ENCODE measurements at places on chromosomes 6 and 20.

DNA sequence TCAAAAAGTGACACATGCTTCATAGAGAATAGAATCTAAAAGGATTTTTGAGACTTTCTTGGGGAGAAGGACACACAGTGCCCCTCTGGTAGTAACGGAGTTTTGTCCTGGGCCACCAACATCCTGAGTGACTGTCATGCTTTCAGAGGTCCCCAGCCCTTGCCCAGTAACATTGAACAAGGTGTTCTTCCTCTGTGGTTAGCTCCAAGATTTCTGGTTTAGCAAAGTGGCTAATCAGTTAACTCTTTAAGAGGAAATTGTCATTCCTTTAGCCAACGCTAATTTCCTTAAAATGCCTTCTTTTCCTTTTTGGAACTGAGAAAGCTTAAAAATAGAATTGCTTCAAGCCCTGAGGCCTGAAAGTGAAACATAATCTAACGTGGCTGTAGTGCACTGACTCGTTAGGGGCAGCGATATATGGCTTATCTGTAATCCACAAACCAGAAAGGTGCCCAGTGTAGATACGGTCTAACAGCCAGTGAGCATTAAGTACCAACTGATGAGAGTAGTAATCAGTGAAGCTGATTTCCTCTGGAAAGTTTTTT, 7.8 kb downstream of the E2F3 start:
- DNase-seq: no peak

- no peak for DNase-seq
Observed at GRCh38 chr6:98831959-98832283, 2.5 kb upstream of the POU3F2 start.

- DNase-seq: no peak
Observed at GRCh38 chr6:80329496-80329895, 223.0 kb downstream of the BCKDHB start.

DNA sequence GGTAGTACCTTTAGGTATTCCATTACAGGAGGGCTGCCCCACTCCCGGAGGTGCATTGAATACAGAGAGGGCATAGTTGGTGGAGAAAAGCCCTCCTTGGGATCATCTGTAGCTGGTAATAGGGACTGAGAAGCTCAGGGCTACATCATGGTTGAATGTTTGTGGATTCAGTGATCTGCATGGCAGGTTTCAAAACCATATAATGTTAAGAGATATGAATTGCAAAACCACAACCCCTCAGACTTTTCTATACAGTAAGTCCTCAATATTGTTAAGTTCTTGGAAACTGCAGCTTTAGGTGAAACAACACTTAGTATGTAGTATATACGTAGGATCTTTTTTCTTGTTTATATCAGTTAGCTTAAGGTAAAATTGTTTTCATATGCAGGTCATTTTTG, 11.3 kb downstream of the TULP4 start:
- no peak for DNase-seq

GRCh38 chr20:1856424-1856823, 38.8 kb upstream of the SIRPA start:
- DNase-seq: no peak

DNA sequence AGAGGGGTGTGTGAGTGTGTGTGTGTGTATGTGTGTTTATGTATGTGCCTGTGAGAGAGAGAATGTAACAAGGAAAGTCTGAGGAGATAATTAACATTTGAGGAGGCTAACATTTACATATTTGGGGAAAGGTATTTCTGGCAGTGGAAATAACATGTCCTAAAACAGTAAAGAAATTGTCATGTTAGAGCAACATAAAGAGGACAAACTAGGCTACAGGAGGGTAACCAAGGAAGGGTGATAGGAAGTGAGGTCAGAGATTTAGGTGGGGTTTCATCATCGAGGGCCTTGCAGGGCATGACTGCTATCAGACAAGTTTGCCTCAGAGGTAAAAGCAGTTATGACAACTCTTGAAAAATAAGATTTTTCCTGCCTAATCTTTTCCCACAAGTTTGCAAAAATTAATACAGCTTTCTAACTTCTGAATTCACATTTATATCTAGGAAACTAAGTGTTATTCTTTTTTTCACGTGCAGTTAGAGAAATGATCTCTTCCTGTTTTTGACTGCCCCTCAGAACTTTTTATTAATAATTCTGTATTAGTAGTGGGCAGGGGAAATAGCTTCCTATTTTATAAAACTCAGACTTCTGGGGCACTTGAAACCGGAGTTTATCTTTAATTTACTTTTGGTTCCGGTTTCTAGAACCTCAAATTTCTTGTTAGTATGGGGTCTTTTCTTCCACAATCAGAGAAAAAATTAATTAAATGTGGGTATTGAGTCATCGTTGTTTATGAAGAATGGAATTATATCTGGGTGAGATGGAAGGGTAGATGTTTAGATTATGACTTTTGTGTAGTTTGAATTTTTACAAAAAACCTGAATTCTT, 30.5 kb upstream of the RHAG start:
- no peak for DNase-seq

Measured in cortex of kidney (tissue), 1 donor.